Kidney epithelial cell (primary cell): ENCODE measurements at places on chromosomes 12 and 14. TPM values are rescaled to one million over a fixed set of nuclear protein-coding genes. Genes with fewer than 3 reads are reported as not detected.

DNA sequence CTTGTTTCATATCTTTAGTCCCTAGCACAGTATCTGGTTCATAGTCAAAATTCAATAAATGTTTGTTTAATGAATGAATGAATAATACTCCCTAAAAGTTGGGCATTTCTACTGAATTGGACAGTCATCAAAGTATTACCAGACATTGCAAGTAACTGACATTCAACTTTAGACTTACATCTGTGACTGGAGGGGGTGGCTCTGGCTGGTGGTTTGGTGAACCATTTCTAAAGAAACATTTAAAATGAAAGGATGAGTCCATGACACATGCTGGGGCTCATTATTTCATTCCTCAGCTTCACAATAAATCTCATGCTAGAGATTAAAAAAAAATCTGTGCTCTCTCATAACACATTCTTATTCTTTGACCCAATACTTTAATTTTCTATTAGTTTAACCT, 20.6 kb upstream of the CSRNP2 start:
- DNase-seq, result no peak

DNA sequence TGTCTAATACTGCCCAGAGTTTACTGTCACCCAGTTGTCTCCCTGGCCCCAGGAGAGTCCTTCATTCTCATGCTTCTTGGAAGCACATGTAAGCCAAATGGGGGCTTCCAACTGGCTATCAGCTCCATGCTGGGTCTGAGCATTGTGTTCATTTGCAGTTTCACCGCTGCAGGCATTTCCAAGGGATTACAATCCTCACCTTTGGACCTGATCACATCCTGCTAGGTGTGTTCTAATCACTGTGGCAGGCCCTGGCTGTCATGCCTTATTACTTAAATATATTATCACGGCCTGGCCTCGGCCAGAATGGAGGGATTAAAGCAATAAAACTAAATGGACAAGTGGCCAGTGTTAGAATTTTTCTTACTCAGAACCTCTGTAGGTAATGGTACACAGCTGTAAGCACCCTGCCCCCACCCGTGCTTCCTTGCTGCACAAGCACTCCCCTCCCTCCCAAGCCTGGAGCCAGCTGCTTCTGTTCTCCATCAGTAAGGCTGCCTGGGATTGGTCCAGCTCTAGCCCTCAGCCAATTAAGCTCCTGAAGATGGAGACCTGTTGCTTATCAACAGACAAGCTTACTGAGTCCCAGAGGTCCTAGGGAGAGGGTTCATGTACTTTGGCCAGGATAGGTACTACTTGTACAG, 175.9 kb upstream of the RBM19 start:
- no peak for DNase-seq

- DNase-seq, result no peak
Measured at GRCh38 chr14:95577870-95578269, 43.0 kb downstream of the GLRX5 start.

GRCh38 chr14:27546111-27546510, 948.3 kb upstream of the NOVA1 start:
- no peak for DNase-seq

- no peak for DNase-seq
Measured at GRCh38 chr12:94710933-94711332, 60.6 kb upstream of the TMCC3 start.

Gene CFAP54
- total RNA-seq, result 0.41 and 0.79 TPM in 2 replicates

Gene OASL
- 0.58 and 1.4 TPM in 2 replicates for total RNA-seq
